ENCODE measurements at places on chromosomes 7 and 10.

DNA sequence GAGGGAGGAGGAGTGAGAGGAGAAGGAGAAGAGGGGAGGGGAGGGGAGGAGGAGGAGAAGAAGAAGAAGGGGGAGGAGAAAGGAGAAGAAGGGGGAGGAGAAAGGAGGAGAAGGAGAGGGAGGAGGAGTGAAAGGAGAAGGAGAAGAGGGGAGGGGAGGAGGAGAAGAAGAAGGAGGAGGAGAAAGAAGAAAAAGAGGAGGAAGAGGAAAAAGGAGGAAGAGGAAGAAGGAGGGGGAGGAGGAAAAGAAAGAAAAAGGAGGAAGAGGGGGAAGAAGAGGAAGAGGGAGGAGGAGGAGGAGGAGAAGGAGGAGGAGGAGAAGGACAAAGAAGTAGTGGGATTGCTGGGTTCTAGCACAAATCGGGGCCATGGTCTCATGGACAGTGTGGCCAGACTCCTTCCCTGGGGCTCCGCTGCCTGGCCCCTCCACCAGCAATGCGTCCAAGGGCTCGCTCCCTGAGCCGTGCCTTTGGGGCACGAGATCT, 4.2 kb upstream of the MAFK start:
- DNase-seq: peak; percentile 27

DNA sequence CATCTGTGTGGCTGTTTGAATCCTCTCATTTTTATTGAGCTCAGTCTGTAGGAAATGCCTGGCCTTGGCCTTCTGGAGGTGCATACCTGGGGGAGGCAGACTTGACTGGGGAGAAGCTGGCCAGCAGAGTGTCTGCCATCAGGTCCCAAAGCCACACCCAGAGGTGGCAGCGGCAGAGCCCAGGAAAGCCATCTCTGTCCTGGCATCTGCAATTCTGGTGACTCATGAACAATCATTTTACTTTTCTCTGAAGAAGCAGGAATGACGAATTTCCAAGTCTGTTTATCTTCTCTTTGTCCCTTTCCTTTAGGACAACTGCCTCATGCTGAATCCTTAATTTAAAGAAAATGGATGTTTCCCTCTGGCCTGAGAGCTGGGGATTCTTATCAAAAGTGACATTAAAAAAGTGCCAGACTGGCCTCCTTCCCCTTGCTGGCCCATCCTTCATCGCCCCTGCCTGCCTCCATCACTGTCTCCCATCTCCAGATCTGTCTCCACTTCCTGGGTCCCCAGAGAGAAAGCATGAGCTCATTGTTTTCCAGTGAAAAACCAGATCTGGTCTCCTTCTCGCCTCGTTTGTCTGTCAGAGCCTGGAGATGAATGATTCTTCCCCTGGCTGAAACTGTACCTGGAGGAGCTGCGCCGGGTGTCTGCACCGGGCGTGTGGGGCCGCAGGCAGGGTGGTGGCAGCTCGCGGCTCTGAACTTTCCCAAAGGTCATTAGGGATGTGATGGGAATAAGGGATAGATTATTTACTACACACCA, 124.5 kb downstream of the TMEM178B start:
- DNase-seq: no peak

DNA sequence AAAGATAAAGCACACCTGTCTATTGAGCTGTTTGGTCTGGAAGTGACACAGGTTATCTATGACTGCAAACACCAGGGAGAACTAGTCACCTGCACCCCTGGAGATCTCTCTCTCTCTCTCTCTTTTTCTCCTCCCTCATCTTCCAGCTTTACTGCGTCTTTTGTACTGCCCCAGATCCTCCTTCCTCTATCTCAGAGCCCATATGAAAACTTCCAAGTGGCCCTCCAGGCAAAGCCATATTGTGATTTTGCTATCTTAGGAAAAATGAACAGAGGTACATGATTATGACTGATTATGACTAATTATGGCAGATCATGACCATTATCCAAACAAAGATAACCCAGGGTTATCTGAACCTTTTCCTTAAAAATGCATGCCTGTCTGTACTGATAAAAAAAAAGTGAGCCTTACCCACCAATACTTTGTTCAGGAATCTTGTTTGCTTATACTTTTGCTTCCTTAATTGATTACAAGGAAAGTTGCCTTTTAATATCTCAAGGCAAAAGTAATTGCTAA, 12.6 kb upstream of the EPHB6 start:
- no peak for DNase-seq

- no peak for DNase-seq
Measured at GRCh38 chr7:46996972-46997371, 584.9 kb downstream of the TNS3 start.

DNA sequence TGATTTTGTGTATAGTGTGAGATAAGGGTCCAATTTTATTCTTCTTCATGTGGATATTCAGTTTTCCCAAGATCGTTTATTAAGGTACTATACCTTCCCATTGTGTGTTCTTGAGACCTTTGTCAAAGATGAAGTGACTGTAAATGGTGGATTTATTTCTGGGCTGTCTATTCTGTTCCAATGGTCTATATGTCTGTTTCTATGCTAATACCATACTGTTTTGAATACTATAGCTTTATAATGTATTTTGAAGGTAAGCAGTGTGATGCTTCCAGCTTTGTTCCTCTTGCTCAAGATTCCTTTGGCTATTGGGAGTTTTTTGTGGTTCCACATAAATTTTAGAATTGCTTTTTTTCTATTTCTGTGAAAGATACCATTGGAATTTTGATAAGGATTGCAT, 8.7 kb upstream of the VWDE start:
- DNase-seq: no peak

- no peak for DNase-seq
Measured at GRCh38 chr10:10222304-10222841, 795.3 kb upstream of the CELF2 start.

GRCh38 chr10:48976196-48976595, 36.6 kb upstream of the LRRC18 start:
- DNase-seq: peak; percentile 22

- no peak for DNase-seq
Measured at GRCh38 chr10:63692220-63692896, 171.2 kb downstream of the REEP3 start.

- DNase-seq: no peak
Measured at GRCh38 chr10:11197266-11197712, 179.6 kb downstream of the CELF2 start.

DNA sequence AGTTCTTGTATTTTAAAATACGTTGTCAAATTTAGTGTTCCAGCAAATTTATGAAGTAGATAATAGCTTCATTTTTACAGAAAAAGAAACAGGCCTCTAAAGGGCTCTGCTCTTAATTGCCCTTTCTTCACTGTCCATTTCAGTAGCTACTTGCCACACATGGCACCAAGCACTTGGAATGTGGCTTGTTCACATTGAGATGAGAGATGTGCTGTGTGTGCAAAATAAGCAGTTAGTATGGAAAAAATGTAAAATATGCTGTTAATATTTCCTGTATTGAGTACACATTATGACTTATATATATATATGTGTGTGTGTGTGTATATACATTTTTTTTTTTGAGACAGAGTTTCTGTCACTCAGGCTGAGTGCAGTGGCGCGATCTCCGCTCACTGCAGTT, 19.5 kb downstream of the RBM33 start:
- DNase-seq: no peak

GRCh38 chr10:58743466-58744115, 230.9 kb downstream of the BICC1 start:
- DNase-seq: no peak

DNA sequence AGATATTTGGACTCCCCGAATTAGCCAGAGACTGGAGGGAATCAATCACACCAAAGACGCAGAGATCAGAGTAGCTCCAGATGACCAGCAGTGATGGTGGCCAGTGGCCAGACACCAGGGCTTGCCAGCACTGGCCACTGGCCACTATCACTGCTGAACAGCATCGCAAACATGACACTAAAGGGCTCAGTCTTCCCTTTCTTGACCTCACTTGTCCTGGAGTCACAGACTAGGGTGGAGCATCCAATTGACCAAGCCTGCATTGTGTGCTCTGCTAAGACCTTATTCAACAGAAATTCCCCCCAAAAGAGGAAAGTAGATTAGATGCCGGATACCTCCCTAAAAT, 234.7 kb downstream of the CREB5 start:
- DNase-seq: no peak

- no peak for DNase-seq
Measured at GRCh38 chr7:6589151-6589828, 531 bp upstream of the INTS15 start.

GRCh38 chr10:33498391-33498891, 164.0 kb upstream of the NRP1 start:
- DNase-seq: no peak

Data from hematopoietic multipotent progenitor cell treated with erythropoietin and hydrocortisone succinate and interleukin-3 and kit ligand, for 6 days (in vitro differentiated cells).